ENCODE measurements at places on chromosomes 2 and 18.

DNA sequence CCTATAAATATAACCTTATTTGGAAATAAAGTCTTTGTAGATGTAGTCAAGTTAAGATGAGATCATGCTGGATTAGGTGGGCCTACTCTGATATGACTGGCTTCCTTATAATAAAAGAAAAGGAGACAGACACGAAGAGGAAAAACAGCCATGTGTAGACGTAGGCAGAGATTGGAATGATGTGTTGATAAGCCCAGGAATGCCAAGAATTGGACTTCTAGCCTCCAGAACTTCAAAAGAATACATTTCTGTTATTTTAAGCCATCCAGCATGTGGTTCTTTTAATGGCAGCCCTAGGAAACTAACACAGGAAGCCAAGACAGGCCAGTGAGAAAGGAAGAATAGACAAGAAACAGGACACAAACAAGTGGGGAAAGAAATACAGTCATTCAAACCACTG is 68.6 kb downstream of the NYAP2 start:
- no peak for DNase-seq

- DNase-seq: peak; percentile 54
These were observed 181.5 kb downstream of the KLHL29 start for GRCh38 chr2:23566241-23567142.

GRCh38 chr18:22436136-22436535 is 18.4 kb upstream of the CTAGE1 start:
- no peak for DNase-seq

GRCh38 chr2:19195661-19196060 is 162.8 kb downstream of the OSR1 start:
- no peak for DNase-seq

DNA sequence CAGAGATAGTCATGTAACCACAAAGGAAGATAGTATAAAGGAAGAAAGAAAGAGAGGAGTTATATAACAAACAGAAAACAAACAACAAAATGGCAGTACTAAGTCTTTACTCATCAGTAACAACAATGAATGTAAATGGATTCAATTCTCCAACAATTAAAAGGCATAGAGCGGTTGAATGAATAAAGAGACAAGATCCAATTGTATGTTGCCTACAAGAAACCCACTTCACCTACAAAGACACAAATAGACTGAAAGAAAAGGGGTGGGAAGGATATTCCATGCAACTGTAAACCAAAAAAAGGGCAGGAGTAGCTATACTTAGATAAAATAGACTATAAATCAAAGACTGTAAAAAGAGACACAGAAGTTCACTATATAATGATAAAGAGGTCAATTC is 157.3 kb upstream of the CREB1 start:
- DNase-seq: no peak

Measured in AG08395 (cell line).